ENCODE measurements at places on chromosomes 7 and 10. TPM values are rescaled to one million over a fixed set of nuclear protein-coding genes. Genes with fewer than 3 reads are reported as not detected.

DNA sequence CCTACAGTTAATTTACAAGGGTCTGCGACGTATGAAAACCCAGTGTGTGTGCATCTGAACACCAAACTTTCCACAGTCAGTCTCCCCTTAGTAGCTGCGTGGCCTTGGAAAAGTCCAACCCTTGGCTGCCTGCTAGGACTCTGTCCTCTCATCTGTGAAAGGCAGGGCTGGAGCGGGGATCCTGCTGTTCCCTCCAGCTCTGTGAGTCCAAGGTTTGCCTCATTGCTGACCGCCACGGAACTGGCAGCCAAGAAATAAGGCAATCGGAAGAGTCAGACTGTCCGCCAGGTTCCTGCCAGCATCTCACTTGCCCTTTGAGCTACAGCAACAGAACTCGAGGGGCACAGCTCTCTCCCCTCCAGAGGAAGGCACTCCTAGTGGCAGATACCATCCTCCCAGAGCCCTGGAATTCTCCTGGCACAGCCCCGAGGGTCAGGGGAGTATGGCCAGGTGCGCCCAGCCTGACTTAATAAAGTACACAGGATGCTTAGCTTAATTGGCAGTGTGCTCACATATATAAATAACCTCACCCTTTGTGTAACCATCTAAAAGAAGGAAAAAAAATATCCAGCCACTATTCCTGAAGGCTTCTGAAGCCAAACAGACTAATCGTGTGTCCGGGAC, 530.1 kb upstream of the FOXK1 start:
- no peak for DNase-seq

TLX1 gene
- 0.13 TPM for total RNA-seq

PLXDC2 gene
- total RNA-seq = 0.21 TPM

TNKS2 gene
- total RNA-seq = 46.2 TPM

- DNase-seq = no peak
Observed at GRCh38 chr10:43855667-43856210, 207.1 kb upstream of the ZNF32 start.

DNA sequence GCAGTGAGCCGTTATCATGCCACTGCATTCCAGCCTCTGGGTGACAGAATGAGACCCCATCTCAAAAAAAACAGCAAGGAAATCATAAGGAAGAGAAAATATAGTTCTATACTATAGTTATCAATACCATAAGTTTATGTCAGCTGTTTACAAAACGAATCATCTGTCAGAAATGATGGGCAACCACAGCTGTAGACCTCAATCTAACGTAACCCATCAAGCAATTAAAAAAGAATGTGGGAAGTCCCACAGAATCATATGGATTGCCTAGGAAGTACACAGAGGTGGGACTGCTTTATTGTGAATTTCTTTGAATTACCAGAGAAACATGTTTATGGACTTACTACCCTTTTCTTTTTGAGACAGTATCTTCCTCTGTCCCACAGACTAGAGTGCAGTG, 6.9 kb downstream of the NRBF2 start:
- no peak for DNase-seq

OR6V1 gene
- not detected for total RNA-seq

- no peak for DNase-seq
Observed at GRCh38 chr7:50723888-50724287, 58.8 kb downstream of the GRB10 start.

ASB15 gene
- total RNA-seq = not detected

- no peak for DNase-seq
Observed at GRCh38 chr7:11298220-11298619, 324.5 kb downstream of the PHF14 start.

GRCh38 chr10:102791754-102792395, 45.3 kb downstream of the CYP17A1 start:
- no peak for DNase-seq

NXPH1 gene
- total RNA-seq = not detected

DNA sequence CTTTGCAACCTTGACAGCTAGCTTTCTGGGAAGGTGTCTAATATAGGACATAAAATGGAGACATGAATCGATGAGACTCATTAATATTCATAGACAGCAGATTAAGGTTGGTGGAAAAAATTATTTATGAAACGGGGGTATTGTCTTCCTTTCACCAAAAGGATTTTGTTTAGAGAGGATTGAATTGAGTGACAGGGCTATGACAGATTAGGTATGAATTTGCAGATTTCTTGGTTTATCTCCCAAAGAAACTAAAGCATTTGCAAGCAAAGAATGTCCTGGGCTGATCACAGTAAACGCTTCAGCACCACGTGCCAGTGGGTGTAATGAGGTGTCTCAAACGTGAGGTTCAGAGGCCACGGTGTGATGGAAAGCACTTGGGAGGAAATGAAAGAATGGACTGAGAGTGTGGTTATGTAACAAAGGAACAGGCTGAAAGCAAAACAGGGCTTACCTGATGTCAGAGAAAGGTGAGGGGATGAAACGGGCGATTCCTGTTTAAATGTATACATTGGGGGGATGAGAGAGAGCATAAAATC, 329.2 kb upstream of the NPVF start:
- DNase-seq = no peak

SERPINE1 gene
- 370 TPM for total RNA-seq
